ENCODE measurements at places on chromosomes 1 and 21.

- DNase-seq, result peak; percentile 22
These were observed 86.8 kb downstream of the C21orf91 start for GRCh38 chr21:17732306-17732705.

DNA sequence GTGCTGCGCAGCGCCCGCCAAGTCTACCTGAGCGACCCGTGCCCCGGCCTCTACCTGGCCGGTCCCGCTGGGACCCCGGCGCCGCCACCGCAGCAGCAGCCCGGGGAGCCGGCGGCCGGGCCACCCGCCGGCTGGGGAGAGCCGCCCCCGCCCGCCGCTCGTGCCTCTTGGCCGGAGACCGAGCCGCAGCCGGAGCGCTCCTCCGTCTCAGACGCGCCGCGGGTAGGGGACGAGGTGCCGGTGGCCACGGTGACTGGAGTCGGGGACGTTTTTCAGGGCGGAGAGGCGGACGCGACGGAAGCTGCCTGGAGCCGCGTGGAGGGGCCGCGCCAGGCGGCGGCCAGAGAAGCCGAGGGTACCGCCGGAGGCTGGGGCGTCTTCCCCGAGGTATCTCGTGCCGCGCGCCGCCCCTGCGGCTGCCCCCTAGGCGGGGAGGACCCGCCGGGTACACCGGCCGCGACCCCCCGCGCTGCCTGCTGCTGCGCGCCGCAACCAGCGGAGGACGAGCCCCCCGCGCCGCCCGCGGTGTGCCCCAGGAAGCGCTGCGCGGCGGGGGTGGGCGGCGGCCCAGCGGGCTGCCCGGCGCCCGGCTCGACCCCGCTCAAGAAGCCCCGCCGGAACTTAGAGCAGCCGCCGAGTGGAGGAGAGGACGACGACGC lies 646 bp downstream of the IER5 start:
- no peak for DNase-seq

- no peak for DNase-seq
These were observed 56.0 kb downstream of the KANK4 start for GRCh38 chr1:62263006-62263813.

DNA sequence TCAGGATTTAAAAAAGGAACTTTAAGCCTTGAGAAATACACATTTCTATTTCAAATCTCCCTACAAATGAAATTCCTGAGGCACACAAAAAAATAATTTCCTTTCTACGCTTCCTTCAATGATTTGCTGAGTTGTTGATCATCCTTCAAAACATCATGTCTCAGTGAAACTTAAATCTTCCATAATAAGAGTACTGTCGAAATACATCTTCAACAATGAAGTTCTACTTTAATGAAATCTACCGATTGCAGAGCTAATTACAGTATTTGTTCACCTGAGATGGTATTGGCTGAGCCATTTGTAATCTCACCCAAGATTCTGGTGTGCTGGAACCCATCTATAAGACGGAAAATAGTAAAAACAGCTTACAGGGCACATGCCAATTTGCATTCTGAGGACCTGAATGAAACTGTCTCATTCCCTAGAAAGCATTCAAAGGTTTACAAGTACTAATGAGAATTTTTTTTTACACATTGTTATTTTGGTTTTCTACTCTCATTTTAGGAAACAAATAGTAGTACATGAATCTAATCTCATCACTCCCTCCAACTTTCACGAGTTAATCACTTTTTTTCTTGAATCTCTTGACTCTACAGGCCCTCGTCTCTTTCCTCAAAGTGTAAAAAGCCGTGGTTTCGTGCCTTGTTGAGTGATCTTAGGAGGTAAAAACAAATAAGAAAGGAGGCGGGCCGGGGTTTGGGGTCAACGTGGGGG lies 1.1 kb downstream of the CHML start:
- DNase-seq, result no peak

DNA sequence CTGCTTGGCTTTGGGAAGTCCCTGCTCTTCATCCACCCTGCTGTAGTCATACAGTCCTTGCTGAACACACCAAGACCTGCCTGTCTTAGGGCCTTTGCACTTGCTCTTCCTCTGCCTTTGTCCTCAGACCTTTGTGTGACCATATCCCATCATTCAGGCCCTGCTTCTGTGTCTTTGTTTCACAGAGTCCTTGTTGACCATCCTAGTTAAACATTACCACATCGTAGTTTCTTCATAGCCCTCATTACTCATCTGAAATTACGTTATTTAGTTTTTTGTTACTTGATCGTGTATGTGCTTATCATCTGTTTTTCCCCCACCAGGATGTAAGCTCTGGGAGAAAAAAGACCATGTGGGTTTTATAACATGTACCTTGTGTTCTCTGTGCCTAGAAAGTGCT lies 18.3 kb upstream of the SPRR5 start:
- DNase-seq, result no peak

DNA sequence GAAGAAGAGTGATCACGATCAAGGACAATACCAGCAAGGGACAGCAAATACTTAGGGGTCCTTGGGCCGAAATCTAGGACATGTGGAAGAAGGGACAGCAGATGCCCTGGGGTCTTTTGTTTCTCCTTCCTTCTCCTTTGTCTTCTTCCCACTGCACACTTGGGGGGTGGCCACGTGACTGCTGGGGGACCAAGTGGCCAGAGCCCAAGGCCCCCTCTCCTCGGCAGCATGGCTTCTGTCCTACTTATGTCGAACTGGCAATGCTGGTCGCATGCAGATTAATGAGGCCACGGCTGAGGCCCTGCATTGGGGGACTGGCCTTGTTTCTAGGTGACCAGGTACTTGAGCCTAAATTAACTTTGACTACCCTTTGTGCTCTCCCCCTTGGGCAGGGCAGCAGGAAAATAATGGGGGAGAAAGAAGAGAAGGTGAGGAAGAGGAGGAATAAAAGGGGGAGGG lies 83.0 kb downstream of the GRIK3 start:
- no peak for DNase-seq

DNA sequence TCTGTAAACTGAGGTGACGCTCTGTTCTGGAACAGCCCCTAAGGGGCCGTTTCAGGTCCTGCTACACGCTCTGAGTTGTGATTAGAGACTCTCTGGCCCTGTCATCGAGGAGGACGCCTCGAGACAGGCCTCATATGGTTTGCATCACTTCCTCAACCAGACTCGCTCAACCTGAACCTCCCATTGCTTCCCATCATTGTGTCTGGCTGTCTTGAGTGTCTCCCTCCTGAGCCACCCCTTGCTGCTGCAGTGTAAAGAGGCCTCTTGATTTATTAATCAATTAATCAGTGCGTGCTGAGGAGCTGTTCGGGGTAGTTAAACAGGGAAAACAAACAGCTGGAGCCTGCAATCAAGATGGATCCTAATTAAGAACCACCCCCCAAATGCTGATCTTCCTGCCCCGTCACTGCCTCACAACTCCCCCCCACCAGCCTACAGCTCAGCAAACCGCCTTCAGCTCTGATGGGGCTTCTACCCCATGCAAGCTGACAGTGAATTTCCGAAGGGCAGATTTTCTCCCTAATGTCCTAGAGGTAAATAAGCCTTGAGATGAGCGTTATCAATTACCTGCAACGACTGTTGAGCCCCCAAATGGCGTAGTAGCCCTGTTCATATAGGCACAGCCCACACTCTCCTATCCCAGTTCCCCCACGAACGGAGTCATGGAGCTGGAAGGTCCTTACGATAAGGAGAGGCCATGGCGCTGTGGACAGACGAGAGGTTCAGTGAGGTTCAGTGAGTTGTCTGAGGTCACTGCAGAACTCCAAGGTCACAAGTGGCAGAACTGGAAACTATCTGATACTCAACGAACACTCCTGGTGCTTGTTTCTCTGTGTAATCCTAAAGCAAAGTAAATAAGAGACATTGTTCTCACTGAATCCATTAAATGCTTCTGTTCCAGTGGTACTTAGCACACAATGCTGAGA lies 210.6 kb downstream of the KIF26B start:
- no peak for DNase-seq

- DNase-seq, result no peak
These were observed at the start of gene CYP4X1 for GRCh38 chr1:47023268-47024140. TSS of gene CYP4X1 (plus strand) at chr1:47023669. CDS start at chr1:47023818, 149 bp downstream.

DNA sequence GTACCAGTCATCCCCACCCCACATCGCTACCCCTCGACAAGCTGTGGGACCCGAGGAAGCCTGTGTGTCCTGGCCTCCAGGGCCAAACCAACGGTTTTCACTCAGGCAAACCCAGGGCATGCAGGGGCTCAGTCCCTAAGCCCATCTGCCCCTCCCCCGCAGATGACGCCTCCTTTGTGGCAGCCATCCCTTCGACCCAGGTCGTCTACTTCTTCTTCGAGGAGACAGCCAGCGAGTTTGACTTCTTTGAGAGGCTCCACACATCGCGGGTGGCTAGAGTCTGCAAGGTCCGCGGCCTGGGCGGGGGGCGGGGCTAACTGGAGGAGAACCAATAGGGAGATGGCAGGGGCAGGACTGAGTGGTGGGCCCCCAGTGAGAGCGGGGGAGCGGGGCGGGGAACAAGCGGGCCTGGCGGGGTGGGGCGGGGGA lies 7.4 kb downstream of the SEMA4A start:
- peak; percentile 84 for DNase-seq

DNA sequence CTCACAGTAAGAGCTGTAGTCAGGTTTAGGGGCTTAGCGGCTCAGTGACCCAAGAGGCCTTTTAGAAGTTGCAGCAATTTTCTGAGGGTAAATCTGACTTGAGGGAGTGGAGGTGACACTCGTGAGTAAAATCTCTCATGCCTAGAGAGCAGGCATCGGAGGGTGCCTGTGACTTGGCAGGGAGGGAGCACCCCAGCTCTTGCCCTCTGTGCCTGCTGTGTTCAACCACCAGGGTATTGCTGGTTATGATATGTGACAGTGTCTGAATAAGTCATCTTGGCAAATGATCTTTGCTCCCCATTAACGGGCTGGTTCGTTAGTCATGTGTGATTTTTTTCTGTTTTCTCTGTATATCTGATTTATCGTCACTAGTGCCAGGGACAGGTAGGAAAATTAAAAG lies 5.9 kb downstream of the MAN1C1 start:
- no peak for DNase-seq

DNA sequence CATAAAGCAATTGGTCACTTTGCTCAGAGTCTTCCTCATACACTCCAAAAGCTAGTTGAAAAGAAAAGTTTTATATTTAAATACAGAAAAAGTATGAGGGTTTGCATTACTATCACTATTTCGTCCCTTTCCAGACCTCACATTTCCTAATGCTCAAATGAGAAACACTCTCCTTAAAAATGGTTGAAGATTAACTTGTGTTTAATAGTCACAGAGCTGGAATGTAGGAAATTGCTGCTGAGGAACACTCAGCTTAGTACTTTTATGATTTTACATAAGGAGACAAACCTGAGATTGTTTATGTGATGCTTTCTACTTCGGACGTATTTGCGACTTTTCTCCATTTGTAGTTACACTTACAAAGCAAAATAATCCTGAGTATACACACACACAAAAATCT lies 39.8 kb downstream of the MYSM1 start:
- no peak for DNase-seq

DNA sequence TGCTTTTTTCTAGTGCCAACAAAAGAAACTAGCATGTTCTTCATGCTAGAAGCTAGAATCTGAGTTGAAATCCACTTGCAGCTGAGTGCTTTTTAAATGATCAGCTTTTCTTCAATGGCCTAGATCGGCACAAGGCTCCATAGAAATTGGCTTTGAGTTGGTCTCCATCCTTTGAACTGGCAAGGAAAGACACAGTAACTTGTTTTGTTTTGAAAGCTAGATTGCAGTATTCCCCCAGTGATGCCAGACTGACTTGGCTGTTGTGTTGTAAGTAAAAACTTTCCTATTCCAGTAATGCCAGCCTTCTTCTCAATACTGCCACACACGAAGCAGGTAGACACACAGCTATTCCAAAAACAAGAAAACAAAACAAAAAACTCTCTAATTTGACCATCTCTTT lies 139.1 kb downstream of the FMN2 start:
- DNase-seq, result no peak

DNA sequence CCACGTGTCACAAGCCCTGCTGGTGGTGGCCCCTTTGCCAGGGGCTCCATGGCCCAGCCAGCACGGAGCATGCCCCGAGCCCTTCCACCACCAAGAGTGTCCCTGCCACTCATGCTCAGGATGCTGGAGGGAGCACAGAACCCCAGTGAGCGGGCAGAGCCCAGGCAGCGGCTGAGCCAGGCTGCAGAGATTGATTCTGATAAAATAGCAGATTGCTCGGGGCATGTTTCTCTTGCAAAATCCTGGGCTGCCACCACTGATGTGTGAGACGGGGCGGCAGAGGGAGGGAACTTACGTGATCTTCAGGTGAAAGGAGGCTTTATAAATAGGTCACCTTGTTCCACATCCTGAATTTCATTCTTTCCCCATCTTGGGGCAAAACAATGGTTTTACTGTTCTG lies 53.2 kb downstream of the SPSB1 start:
- no peak for DNase-seq

DNA sequence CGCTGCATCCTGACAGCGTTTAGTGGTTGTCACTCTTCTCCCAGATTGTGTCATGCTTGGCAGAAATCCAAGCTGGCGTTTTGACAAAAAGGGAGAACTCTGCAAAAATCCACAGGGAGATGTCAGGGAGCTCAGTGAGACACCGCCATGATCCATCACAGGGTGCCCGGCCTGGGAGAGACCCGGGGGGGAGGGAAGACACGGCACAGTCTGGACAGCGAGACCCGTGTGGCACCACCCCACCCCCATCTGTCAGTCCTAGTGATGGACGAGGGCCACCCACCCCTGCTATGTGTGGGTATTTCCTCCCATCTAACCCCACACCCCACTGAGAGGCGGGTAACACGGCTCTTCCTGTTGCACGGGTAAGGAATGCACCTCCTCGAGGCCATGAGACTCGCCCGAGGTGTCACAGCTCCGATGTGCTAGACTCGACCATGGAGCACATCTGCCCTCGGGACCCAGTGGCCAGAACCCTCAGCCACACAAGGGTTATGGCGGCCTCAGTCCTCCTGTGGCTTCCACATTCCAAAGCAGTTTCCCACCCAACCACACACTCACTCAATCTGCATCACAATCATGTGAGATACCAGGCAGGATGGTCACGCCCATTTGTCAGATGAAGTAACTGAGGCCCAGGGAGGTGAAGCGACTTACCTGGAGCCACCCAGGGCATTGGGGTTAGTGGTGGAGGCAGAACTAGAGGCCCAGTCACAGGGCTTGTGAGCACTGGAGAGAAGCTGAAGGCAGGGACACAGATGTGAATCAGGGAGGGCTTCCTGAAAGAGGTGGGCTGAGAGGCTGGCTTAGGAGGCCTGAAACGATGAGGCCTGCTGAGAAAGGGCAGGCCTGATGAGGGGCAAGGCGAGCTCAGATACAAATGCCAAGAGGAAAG lies 688.5 kb downstream of the MATN1 start:
- DNase-seq, result peak; percentile 24

DNA sequence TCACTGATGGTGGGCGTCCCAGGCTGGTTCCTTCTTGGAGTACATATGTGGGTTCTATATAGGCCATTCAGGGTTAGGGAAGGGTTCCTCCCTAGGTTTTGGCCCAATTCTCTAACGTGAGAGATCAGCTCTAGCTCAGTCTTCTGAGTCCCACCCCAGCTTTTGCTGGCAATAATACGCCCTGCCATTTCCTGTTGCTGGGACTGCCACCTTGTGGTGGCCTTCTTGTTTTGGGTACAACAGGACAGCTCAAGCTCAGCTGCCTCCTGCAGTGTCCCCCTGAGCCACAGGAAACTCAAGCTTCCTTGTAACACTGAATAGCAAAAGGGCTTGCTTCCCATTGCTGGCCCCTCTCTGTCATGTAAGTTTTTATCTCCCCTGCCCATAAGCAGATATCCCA lies 77.8 kb downstream of the BACH1 start:
- DNase-seq, result peak; percentile 36

Measured in HTR-8/SVneo (cell line).